ENCODE measurements at places on chromosomes 3 and 15.
A peak's percentile ranks its signal among the peaks of the same experiment; 100 is the strongest.

- no peak for DNase-seq
Observed at GRCh38 chr15:81288040-81288439, 35.9 kb downstream of the STARD5 start.

DNA sequence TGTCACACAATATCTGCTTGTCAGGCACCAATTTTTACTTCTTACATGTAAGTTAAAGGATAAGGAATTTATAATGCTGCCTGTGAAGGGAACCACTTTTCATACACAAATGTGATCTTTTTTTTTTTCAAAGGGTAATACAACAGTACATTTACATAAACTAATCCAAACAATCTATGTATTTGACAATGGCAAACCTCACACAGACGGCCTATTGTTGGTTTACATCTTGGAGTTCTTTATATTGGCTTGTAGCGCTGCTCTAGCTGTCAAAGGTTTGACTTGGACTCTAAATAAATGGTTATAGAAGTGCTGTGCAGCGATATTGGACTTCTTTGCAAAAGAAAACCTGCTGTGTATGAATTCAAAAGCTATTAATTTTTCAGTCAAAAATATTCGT, 598.0 kb downstream of the FOXP1 start:
- no peak for DNase-seq

GRCh38 chr3:192435241-192435640, 292.1 kb downstream of the FGF12 start:
- no peak for DNase-seq

GRCh38 chr3:105365391-105366325, 1.1 kb upstream of the ALCAM start:
- peak; percentile 67 for DNase-seq

- DNase-seq: no peak
Observed at GRCh38 chr3:46759239-46760167, 41.8 kb upstream of the PRSS50 start.

DNA sequence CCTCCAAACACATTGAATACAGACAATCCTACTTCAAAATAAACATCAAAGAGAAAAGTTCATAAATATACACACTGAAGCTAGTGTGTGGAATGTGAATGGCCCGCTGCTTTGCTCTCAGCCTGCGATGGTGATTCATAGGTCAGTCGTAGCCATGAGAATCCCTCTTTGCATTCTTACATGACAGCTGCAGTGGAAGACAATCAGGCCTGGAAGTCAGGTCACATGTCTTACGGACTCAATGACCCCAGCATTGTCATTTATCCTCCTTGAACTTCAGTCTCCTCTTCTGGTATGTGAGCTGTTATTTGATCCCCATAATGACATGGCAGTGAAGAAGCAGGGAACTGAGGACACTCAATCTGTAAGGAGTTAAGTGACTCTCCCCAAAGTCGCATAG, 217.8 kb upstream of the EOMES start:
- peak; percentile 60 for DNase-seq

GRCh38 chr15:74642734-74643664, 27.4 kb downstream of the CLK3 start:
- no peak for DNase-seq

- no peak for DNase-seq
Observed at GRCh38 chr3:38577371-38578080, 72.0 kb downstream of the SCN5A start.

DNA sequence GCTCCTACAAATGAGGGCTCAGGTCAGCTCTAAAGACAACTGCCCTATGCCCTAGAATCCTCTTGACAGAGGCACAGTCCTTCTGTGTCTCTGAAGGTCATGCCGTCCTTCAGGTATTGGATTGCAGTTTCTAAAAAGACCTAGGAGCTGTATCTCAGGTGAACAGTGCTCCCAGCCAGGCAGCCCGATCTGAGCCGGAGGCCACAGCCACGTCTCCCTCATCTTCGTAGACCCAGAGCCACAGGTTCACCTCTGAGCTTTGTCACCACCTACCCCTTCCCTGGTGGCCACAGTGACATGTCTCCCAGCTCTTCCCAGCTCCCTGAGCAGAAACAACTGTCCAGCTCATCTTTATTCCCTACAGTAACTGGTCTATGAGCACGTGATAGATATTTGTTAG, 228.0 kb downstream of the VPS13C start:
- DNase-seq: no peak

- no peak for DNase-seq
Observed at GRCh38 chr15:73114064-73114463, 61.8 kb downstream of the NEO1 start.

GRCh38 chr3:159560214-159560979, 428.2 kb upstream of the IL12A start:
- no peak for DNase-seq

DNA sequence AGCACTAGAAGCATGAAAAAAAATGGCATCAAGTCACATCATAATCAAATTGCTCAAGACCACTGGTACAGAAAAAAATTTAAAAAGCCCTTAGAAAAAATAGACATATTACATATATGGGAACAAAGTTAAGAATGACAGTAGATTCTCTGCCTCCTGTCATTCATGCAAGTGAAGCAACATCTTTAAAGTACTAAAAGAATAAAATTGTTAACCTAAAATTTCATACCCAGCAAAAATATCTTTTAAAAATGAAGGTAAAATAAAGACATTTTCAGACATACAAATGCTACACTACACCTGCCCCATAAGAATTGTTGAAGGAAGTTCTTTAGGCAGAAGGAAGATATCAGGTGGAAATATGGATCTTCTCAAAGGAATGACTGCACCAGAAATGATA, 55.9 kb downstream of the THSD4 start:
- no peak for DNase-seq

- DNase-seq: no peak
Observed at GRCh38 chr3:44111482-44111881, 130.2 kb upstream of the TOPAZ1 start.
